Small intestine (tissue), 16 donors: ENCODE measurements at places on chromosomes 13 and 19. TPM values are rescaled to one million over a fixed set of nuclear protein-coding genes. Genes with fewer than 3 reads are reported as not detected.
A peak's percentile ranks its signal among the peaks of the same experiment; 100 is the strongest.

DNA sequence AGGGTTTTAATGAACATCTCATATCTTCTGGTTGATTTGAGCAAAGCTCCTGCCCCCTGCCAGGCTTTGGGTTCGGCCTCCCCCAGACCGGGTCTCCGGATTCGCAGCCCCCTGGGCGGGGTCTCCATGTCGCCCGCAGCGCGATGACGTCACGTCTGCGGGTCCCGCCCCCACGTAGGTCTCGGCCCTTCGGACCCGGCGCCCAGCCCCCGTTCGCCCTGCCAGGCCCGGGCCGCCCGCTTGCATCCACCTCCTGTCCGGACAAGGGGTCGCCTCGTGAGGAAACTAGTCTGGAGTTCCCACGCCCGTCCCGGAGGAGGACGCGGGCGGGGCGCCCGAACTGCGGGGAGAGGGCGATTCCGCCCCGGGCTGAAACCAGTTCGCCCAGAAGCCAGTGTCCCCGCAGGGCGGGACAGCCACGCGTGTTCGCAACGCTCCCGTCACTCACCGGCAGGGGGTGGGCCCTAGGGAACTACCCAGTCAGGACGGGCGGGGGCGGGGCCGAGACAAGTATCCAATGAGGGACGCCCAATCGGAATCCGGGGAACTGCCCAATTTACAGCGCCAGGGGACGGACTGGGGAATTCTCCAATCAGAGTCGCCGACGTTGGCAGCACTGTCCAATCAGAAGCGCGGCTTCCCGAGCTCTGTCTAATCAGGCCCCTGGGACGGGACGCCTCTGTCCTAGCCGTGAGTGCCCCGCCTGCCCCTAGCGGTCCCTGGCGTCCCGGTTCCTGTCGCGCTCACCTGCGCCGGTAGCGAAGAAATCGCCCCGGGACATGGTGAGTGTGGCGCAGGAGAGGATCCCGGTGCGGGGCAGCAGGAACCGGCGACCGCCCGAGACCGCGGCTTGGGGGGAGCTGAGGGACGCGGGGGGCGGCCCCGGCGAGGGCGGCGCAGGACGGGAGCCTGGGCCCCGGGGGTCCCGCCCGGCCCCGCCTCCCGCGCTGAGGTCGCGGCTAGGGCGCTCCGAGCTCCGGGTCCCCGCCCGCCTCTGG lies at the start of gene ZNF555:
ZNF555 (plus strand) TSS at position 682 of the 998 bp plus-strand sequence; CDS start at position 780, 98 bp downstream.
- peak; percentile 99 for DNase-seq

- no peak for DNase-seq
These were observed 26.8 kb downstream of the CLDN10 start for GRCh38 chr13:95579303-95579702.

- no peak for DNase-seq
These were observed 41.4 kb upstream of the LDLR start for GRCh38 chr19:11047866-11048265.

- DNase-seq: peak; percentile 88
These were observed 100.8 kb downstream of the COL4A1 start for GRCh38 chr13:110206185-110206584.

DNA sequence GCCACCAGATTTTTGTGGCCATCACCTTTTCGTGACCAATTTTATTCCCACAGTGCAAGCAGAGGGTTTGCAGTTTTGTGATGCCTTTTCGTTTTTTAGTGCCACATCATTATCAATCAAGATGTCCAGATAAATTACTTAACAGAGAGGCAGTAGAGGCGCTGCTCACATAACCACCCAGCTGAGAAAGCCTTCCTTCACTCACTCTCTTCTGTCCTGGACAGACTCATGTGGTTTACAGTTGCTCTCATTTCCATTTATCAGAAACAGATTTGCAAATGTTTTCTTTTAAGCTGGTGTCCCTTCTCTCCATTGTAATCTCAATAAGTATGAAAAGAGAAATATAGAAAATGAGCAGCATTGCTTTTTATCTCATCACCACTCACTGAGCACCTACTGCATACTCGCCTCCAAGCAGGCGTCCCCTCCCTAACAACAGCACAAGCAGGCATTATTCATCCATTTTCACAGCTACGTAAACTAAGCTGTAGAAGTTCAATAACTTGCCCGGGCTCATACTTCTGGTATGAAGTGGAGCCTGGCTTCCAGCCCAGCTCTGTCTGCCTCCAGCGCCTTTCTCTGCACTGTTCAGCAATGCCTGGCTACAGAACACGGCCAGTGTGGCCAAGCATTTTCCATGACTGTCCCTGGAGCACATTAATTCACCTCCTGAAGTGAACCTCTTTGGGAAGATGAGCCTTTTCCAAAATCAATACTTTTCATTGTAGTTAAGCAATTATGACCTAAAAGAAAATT lies 34.6 kb upstream of the KATNAL1 start:
- peak; percentile 29 for DNase-seq

DNA sequence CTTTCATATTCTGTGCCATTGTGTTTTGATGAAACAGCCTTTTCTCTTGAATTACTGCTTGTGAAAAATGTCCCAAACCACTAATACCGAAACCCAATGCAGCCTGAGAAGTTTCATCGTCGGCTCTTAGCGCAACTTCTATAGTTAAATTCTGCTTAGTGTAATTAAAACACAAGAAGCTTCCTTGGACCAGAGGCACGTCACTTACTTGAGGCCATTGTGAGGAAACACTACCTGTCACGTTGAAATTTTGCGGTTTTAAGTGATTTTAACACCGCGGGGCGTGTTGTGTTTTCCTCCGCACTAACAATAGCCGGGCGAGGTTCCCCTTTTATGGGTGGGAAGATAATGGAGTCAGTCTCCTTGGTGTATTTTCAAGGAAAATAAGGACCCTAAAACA lies 70.9 kb downstream of the GGACT start:
- DNase-seq: no peak

DNA sequence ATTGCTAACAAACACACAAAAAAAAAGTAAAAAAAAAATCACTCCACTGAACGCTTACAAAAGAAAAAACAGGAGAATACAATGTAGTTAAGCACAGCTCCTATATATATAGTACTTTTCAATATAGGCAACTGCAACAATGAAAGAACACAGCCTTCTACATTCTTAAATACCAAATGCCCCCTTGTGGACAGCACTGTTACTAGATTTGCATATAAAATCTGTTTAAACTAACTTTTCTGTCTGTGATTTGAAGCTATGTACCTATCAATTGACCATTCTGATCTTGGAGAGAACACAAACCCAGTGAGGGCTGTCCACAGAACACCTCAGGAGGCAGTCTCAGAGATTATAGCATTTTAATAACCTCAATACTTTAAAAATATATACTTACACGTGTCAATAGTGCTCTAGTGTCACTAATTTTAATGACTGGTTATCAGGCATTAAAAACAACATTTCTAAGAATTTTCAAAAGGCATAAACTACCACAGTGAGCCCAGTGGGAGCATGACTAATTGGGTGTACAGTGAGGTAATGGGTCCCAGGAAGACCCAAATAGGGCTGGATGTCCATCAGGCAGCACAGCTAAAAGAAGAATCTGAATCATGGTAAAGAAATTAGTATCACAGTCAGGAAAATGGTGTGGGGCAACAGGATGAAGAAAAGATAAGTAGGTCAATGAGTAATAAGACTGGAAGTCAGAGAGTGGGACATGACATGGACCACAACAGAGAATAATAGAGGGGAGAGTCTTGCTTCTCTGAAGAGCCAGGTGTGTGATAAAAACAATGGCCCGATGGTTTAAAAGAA lies 22.2 kb downstream of the CCDC169 start:
- peak; percentile 41 for DNase-seq

Gene PGLYRP1
- polyA plus RNA-seq: not detected

Gene OR10H1
- not detected for polyA plus RNA-seq

Gene ZBTB45
- polyA plus RNA-seq: 11.4 TPM

Gene VSIG10L
- polyA plus RNA-seq: 2.2 TPM

Gene PEAK3
- 0.25 TPM for polyA plus RNA-seq

Gene CFAP97D2
- not detected for polyA plus RNA-seq
